ENCODE measurements at places on chromosomes 5 and 9.
A peak's percentile ranks its signal among the peaks of the same experiment; 100 is the strongest.

DNA sequence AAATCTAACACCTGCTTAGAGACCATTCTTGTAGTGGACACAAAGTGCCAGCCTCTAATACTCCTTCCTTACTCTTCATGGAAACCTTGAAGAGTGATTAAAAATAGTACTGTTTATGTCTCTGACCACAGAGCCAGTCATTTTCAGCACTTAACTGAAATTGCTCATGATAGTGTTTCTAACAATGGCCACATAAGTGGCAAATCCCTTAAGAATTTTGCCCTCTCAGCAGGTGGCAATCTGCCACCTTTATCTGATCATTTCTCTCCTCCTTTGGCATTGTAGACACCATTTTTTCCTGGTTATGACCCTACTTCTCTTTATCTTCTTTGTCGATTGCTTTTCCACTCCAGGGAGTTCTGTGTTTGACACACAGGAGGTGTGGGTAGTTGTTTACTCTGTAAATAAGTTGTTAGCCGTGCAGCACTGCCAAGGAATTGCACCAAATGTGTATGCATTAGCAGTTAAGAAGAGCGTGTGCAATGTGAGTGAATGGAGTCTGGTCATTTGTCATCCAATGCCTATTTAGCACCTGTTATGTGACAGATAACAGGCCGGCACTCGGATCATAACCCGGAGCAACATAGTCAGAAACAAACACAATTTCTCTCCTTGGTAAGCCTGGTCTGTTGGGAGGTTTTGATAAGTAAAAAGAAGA is 36.8 kb upstream of the STARD4 start:
- no peak overlapping the region for H3K4me3 ChIP-seq
- H3K36me3 ChIP-seq = no peaks in the 10 kb centered on the region
- H3K27me3 ChIP-seq = no peaks in the 10 kb centered on the region
- no peak overlapping the region for H3K27ac ChIP-seq

GRCh38 chr5:175659546-175660253 is 1.8 kb downstream of the HRH2 start:
- peaks cover 76% of the 10 kb centered on the region for H3K4me1 ChIP-seq
- peak overlapping the region; percentile 91 for H3K4me3 ChIP-seq
- no peak for DNase-seq
- H3K36me3 ChIP-seq = peaks cover 27% of the 10 kb centered on the region
- no peak overlapping the region for H3K27ac ChIP-seq

DNA sequence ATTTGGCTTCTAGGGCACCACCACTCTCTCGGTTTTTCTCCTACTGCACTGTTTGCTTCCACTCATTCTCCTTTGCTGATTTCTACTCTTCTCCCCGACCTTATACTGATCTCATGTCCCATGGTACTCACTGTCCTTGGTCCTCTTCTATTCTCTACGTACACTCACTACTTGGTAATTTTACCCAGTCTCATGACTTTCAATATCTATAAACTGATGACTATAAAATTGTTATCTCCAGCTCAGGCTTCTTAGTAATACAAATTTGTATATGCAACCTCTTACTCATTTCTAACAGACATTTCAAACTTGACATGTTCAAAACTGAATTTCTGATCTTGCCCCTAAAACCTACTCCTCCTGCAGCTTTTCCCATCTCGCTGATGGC is 4.1 kb downstream of the RAPGEF6 start:
- H3K36me3 ChIP-seq = peaks cover 13% of the 10 kb centered on the region
- DNase-seq = no peak
- no peak overlapping the region for H3K4me3 ChIP-seq
- H3K27ac ChIP-seq = no peak overlapping the region

DNA sequence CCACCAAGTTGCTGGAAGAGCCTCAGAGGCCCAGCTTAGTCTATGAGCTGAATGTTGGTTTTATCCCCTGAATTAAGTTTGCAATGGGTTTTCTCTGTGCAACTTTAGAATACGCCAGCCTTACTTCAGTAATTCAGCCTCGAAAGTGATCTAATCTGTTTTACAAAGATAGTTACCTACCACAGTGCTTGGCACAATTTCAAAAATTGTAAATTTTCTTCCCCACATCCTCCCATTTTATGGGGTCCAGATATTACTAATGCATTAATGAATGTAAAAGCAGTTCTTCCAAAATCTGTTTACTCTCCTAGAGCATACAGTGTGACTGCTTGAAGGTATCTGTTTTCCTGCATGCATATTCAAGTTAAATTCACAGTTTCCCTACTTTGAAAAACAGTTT is 172.6 kb downstream of the MAN2A1 start:
- no peak overlapping the region for H3K27ac ChIP-seq
- H3K36me3 ChIP-seq = peaks cover 52% of the 10 kb centered on the region
- H3K27me3 ChIP-seq = no peaks in the 10 kb centered on the region

- peaks cover 8% of the 10 kb centered on the region for H3K4me1 ChIP-seq
- H3K36me3 ChIP-seq = peaks cover 24% of the 10 kb centered on the region
- H3K27ac ChIP-seq = no peak overlapping the region
Measured at GRCh38 chr5:62521319-62521718, 57.3 kb upstream of the LRRC70 start.

- no peak overlapping the region for H3K27ac ChIP-seq
- H3K36me3 ChIP-seq = peaks cover 37% of the 10 kb centered on the region
Measured at GRCh38 chr5:173315495-173316338, 12.5 kb downstream of the STC2 start.

GRCh38 chr9:114725930-114726329 is 43.9 kb upstream of the TEX48 start:
- peaks cover 10% of the 10 kb centered on the region for H3K27me3 ChIP-seq
- no peak overlapping the region for H3K27ac ChIP-seq
- peaks cover 42% of the 10 kb centered on the region for H3K4me1 ChIP-seq
- no peak for DNase-seq
- H3K4me3 ChIP-seq = no peak overlapping the region
- H3K36me3 ChIP-seq = peaks cover 10% of the 10 kb centered on the region
